HEK293T (cell line): ENCODE measurements at places on chromosomes 11 and 22.

DNA sequence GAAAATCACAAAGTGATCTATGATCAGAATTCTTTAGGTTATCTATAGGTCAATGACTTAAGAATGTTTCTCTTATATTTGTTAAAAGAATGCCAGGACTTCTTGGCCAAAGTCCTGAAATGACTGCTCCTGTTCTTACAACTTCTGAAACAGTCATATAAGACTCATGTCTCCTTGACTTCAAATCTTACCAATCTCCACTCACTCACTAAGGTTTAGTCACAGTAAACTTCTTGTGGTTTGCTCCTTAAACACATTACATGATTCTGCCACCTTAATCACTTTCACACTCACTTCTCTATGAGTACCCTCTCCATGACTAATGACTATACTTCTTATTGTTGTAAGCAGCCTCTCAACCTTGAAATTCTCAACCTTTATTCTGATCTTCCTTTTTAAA lies 648.7 kb upstream of the CCDC179 start:
- DNase-seq = no peak

- DNase-seq = no peak
Measured at GRCh38 chr22:49290711-49291110, 537.0 kb downstream of the BRD1 start.

GRCh38 chr11:13944911-13945425 lies 17.6 kb upstream of the SPON1 start:
- no peak for DNase-seq

- DNase-seq = no peak
Measured at GRCh38 chr11:2945031-2945756, 16.0 kb upstream of the PHLDA2 start.

DNA sequence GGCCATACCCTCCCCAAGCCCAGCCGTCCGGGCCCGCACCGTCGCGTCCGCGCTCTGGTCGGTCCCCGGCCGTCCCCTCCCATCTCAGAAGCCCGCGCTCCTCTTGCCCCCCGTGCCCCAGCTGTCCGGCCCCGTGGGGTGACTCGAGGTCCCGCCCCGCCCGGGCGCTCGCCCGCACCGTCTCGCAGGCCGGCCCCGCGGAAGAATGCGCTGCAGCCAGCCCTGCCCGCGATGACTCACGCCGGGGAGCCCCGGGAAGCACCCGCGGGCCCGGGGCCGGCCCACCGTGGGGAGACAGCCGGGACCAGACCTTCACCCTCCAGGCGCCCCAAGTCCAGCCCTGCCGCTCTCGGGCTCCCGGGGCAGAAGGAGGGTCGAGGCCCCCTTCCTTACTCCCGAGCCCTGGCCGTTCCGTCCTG lies 320 bp upstream of the PHLDA2 start:
- no peak for DNase-seq

DNA sequence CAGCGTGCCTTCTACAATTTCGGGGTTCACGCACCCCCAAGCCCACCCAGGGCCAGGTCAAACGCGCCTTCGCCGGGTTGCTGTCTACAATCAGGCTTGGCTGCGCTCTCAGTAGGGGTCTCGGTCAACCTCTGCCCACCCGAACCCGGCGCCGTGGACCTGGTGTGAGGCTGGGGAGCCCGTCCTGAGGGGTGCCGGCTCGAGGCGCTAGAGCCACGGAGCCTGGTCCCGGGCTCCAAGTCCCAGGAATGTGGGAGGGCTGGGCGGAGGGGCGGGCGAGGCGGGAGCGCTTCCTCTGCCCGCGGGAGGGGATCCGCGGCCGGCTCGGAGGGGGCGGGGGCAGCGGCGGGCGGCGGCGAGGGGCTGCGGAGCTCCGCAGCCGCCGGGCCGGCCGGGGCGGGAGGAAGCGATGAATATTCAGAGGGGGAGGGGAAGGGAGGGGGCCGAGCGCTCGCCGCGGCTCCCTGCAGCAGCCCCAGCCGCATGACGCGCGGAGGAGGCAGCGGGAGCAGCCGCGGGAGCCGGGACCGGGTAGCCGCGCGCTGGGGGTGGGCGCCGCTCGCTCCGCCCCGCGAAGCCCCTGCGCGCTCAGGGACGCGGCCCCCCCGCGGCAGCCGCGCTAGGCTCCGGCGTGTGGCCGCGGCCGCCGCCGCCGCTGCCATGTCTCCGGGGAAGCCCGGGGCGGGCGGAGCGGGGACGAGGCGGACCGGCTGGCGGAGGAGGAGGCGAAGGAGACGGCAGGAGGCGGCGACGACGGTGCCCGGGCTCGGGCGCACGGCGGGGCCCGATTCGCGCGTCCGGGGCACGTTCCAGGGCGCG lies at the start of gene PTPRJ:
TSS of gene PTPRJ (plus strand) at position 472 of the 819 bp plus-strand sequence. CDS start 354 bp downstream, outside the sequence.
- DNase-seq = peak; percentile 74

DNA sequence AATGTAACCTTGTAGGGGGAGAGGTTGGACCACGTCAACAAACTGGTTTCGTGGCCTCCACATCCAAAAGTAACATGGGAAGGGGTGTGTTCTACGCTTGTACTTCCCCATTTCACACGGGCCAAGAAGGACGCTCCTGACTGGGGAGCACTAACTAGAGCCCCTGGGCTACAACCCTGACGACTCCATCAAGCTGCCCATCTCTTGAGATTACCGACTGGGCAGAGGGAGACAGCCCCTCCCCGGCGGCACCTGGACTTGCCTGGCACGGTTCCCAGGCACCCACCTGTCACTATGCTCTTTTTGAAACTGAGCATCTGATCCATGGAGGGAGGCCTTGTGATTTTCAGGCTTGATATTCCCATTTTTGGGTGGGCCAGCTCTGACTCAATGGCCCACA lies 68.5 kb downstream of the SHANK2 start:
- no peak for DNase-seq

DNA sequence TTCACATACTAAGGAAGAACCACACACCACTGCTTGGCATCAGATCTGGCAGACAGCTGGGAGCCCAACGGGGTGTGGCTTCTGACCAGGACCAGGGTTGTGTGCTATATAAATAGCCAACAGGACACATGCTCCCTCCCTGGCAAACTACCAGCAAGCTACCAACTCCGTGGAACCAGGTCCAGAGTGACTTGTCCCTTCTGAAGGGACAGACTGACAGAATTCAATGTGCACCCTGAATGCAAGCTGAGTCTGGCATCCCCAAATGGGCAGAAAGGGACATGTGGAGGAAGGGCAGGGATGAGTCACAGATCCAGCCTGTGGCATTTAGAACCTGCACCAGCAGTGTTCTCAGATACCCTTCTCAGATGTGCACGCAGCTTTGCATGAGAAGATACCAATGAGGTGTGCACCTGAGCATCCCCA lies 92.9 kb downstream of the MICAL3 start:
- no peak for DNase-seq

GRCh38 chr11:134338654-134339053 lies 6.9 kb downstream of the GLB1L2 start:
- DNase-seq = no peak

DNA sequence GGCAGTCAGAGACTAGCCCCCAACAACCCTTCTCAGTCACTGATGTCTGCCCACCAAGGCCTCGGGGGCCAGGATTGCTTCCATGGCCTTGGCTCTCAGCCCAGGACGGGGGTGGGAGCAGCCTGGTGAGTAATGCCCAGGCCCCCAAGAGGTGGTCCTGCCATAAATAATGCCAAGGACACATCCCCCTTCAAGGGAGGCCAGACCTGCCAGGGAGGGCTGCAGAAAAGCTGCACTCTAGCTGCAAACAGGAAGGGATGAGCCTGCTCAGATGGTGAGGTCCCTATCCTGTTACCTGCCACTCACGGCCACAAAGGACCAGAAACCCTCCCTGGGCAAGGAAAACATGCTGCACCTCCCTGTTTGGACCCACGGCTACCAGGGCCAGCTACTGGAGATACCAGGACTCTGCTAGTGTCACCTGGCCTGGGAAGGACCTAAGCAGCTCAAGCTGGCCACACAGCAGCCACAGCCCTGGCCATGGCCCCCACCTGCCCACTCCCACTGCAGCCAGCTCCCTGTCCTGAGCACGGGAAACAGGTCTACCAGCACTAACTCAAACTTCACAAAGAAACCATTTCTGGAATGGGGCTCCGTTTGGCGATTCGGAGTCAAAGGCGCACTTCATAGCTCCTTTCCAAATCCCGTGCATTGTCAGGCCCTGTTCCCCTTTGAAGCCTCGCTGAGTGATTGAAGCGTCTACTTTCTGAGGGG lies 12.1 kb downstream of the GNB1L start:
- DNase-seq = no peak

DNA sequence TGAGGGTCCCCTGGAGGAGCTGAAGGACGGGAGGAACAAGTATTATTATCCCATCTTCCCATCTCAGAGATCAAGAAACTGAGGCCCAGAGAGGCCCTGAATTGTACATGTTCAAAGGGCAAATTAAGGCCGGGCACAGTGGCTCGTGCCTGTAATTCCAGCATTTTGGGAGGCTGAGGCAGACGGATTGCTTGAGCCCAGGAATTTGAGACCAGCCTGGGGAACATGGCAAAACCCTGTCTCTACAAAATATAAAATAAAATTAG lies 8.1 kb downstream of the PLA2G6 start:
- DNase-seq = no peak

DNA sequence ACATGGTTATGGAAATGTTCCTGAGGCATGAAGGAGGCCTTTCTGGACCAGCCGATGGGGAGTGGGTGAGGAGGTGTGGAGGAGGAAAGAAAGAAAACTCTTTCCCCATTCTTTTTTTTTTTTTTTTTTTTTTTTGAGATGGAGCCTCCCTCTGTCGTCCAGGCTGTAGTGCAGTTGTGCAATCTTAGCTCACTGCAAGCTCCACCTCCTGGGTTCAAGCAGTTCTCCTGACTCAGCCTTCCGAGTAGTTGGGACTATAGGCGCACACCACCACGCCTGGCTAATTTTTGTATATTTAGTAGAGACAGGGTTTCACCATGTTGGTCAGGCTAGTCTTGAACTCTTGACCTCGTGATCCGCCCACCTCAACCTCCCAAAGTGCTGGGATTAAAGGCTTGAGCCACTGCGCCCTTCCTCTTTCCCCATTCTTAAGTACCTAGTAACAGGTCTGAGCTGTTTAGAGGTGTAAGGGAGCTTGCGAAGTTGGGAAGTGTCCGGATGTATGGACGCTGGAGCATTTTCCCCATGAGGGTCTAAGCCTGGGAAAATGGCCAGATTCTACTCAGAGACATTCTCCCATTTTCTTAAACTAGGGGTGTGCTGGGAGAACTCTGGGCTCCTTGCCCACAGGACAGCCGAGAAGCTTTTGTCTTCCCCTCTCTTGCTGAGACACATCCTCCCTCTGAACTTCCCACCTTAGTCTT lies 135.8 kb downstream of the TEAD1 start:
- DNase-seq = no peak

- DNase-seq = no peak
Measured at GRCh38 chr22:20563466-20563906, 56.1 kb downstream of the MED15 start.

DNA sequence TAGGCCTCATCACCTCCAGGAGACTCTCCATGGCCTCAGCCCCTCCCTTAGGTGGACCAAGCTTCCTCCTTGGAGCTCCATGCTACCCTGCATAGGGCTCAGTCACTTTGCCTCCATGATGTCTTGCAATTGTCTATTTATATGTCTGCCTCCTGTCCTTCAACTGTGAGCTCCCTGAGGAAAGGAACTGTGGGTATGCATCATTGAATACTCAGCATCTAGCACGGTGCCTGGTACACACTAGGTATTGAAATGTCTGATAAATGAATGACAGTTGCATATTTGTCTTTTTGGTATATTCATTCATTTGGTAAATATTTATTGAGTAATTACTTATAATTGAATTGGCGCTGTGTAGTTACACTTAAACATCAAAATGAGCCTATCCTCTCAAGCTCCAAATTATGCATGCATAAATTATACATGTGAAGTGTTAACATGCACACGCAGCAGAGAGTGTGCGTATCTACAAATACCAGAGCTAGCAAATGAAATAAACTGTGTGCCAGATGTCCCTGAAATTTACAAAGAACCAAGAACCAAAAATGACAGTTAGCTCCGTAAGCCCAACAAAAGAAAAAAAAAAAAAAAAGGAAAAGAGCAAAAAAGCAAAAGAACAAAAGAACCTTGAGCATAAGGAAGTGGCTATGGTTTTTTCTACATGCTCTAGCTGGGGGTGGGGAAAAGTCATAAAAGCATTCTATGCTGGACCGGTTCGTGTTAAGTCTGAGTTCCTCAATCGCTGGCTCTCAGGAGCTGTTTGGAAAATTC lies 25.2 kb downstream of the GRAP2 start:
- no peak for DNase-seq

DNA sequence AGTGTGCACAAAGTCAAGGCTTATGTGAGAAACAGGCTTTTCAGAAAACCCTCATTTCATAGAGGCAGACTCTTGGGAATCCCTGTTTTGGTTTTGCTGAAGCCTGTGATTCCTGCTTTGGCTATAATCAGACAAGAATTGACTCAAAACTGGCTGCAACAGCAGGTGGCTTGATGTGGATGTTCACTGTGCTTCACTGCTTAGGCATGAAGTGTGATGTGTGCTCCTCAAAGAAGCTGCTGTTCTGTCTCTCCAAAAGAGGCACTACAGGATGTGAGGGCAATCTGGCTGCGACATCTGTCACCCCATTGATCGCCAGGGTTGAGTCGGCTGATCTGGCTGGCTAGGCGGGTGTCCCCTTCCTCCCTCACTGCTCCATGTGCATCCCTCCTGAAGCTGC lies 103.5 kb downstream of the C11orf58 start:
- no peak for DNase-seq

DNA sequence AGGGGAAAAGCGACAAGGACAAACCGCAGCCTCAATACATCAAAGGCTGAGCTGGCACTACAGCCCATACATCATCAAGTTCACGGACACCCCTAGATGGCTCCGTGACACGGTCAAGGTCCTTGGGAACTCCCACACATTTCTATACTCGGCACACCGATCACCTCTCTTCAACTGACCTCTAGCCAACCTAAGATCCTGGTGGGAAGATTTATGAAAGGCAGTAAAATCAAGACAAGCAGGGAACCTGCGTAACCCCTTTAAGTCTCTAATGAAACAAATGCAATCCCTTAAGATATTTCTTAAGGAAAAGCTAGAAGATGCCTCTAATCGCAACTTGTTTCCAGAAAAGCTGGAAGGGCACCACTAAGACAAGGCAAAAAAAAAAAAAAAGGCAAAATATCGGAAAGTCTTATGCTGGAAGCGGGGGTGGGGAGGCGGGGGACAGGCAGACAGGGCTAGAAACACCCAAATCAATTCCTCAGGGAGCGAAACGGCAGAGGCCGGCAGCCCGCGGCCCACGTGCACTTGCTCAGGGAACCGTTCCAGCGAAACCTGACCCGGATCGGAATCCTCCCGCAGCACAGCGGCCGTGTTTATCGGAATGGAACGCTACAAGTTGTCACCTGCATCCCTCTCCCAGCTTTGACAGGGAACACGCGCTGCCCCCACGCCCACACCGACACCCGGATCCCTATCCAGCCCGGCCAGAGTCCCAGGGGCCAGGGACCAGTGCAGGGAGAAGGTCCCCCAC lies 1.4 kb downstream of the ARHGAP20 start:
- DNase-seq = peak; percentile 59
